ENCODE measurements at places on chromosomes 3 and 15.

DNA sequence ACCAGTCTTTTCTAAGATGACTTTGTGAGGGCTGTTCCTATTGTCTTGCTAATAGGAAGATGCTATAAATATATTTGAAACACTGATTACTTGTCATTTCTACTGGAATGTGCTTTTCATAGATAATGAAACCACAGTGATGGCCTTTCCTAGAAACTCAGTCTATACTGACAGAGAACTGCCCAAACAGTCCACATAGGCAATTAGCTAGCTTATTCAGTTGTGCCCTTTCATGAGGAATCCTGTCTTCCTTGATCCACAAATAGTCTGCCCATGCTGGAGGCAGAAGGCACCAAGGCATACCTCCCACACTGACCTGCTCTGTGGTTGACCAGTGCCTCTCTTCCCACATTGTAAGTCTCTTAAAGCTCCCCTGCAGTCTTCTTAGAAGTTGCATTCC is 135.9 kb downstream of the CMSS1 start:
- no peak for DNase-seq

GRCh38 chr3:50519471-50520089 is 16.1 kb upstream of the CACNA2D2 start:
- DNase-seq, result peak; percentile 28

DNA sequence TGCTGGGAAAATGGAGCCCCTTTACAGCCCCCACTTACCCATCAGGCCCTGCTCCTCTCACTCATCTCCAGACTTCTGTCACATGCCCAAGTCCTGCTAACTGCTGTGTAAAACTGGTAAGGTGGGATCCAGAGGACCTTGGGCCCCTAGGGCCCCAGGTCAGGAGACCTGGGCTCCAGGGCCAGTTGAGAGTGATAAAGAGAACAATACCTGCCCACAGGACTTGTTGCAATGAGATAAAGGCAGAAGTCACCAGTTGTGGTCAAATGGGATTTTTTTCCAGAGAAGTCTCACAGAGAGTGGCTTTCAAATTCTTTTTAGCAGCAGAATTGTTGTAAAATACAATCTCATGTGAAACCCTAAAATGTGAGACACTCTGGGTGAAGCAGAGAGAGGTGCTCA is 753 bp downstream of the FURIN start:
- no peak for DNase-seq

- no peak for DNase-seq
Observed at GRCh38 chr3:112407214-112407887, 74.4 kb downstream of the CD200 start.

DNA sequence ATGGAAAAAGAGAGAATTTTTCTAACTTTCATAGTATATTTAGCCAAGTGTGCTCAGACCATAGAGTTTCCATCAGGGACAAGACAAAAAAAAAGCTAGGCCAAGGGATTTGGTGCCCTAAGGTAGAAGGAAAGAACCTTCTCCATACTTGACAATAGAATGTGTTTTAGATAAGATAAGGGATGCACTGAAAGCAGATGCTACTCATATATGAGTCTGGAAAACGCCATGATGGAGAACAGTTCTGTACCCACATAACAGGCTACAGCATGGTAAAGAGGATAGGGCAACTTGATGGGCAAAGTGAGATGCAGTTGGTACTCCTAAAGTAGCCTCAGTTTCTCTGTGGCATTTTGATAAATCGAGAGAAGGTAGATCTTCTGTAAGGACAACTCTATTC is 216.4 kb upstream of the NECTIN3 start:
- DNase-seq, result no peak

- no peak for DNase-seq
Observed at GRCh38 chr15:50350621-50351020, 4.4 kb downstream of the GABPB1 start.

- peak; percentile 50 for DNase-seq
Observed at GRCh38 chr3:23331141-23331935, 128.2 kb downstream of the UBE2E2 start.

DNA sequence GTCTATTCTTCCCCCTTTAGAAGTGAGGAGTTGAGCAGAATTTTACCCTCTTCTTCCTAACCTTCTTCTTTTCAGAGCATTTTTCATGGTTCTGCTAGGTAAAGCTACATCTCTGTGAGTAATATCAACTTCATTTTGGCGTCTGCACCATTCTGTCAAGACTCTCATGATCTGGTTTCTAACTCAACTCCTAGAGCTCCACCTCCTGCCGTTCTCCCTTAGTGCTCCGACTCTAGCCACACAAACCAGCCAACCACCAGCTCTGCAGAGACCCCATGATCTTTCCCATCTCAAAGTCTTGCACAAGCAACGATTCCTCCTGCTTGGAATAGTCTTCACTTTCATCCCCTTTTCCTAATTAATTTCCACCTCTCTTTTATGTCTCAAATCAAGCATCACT is 193.9 kb upstream of the TMC3 start:
- DNase-seq, result no peak

- no peak for DNase-seq
Observed at GRCh38 chr3:9071936-9072666, 108.8 kb upstream of the RAD18 start.

- DNase-seq, result no peak
Observed at GRCh38 chr3:152499791-152500385, 231.2 kb downstream of the MBNL1 start.

DNA sequence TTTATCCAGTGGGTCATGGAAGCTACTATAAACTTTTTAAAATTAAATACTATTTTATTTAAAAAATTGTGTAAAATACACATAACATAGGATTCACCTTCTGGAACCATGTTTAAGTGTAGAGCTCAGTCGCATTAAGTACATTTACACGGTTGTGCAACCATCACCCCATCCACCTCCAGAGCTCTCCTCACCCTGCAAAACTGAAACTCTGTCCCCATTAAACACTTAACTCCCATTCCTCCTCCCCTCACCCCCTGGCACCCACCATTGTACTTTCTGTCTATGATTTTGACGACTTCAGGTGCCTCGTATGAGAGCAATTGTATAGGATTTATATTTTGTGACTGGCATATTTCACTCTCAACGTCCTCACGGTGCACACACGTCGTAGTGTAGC is 70.7 kb downstream of the APBA2 start:
- no peak for DNase-seq

- no peak for DNase-seq
Observed at GRCh38 chr15:95368191-95368590, 962.3 kb upstream of the NR2F2 start.

DNA sequence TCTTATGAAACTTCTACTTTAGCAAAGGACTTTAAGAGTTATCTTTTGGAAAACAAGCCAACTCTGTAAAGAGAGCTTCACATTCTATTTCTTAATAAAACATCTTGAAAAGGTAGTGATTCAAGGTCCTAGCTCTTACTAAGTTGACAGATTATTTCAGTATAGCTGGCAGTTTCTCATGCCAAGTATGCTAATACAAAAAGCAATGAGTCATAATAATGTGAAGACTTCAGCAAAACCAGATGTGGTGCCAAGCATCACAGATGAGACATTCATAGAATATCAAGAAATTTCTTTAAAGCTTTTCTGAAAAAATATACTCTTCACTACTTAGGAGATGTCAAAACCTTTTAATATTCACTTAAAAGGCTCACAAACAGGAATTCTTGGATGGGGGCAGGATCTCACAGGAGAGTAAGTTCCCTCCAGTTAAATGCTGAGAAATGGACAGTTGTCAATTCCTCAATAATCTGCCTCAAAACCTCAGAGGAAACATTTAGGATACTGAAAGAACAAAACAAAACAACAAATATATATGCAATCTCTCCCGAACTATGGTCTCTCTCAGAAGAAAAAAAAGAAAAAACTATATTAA is 45.6 kb downstream of the DCBLD2 start:
- DNase-seq, result peak; percentile 90

- peak; percentile 77 for DNase-seq
Observed at GRCh38 chr3:157135671-157136396, 24.1 kb downstream of the CCNL1 start.

DNA sequence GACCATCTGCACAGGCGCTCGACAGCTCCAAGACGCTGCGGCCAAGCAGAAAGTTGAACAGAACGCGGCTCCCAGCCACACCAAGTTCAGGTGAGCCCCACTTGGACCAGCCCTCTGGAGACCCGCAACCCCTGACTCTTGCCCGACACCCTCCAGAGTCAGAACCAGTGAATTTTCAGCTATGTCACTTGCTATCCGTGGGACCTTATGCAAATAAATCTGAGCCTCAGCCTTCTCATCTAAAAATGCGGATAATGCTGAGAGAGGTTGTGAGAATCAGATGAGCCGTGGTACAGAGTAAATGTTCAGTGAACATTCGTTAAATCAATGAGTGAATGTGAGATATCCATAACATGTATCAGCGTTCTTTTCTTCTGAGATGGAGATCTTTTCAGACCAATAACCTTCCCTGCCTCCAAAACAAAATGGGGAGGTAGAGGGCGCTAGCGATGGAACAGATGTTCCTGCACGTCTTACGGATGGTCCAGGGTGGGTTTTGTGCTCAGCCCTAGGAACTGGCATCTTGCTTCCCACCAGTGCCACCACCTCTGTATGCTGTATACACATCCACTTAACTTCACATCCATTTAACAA is 524 bp downstream of the MRPS11 start:
- DNase-seq, result no peak

DNA sequence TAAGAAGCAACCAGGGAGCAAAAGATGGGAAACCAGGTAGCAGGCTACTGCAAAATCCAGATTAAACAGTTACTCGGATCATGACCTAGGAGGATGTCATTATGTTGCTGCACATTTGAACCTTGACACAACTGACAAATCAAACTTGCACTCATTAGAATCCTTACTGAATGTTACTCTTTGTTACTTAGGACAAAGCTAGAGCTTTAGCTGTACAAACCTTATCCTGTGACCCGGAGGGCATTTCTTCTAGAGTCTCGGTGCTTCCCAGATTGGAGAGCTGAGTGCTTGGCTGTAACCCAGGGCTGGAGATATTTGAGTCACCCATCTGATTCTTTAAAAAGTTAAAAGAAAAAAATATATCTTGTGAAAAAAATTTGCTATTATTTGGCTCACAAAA is 43.4 kb downstream of the DCP1A start:
- DNase-seq, result no peak

DNA sequence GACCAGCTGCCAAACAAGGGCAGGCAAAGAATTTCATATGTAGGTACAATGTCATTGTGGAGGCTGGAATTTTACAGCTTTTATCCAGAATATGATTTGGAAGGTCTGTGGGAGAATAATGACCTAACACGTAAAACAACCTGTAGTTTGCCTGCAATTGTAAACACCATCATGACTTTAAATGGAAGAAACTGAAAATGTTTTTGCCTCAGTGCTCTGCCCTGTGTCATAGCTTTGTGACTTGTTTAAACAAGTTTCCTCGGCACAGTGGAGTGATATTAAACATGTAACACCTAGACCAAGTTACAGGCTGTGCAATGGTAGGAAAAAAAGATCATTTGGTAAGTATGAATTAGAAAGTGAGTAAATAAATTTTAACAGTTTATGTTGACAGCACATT is 171.6 kb upstream of the MBNL1 start:
- no peak for DNase-seq

- no peak for DNase-seq
Observed at GRCh38 chr3:196938576-196938975, 3.8 kb downstream of the NCBP2 start.

DNA sequence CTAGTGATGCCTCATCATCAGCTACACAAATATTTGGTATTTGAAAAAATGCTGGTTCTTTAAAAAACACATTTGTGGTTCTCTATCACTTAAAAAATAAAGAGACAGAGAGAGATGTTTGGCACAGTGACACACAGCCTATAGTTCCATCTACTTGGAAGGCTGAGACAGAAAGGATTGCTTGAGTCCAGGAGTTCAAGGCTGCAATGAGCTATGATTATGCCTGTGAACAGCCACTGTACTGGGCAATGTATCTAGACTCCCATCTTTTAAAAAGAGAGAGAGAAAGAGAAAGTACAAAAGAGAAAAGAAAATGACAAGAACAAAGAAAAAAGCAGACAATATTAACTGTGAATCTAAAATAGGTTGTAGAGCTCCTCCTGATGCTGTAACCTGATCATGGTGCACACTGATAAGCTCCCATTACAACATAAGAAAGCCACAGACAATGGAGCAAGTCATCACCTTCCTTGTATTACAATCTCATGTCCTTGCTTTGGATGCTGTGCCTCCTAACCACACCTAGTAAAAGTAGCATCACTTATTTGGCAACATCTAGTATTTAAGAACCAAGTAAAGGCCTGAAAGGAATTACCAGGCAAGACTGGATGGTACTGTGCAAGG is 31.7 kb upstream of the MAP4 start:
- no peak for DNase-seq

- no peak for DNase-seq
Observed at GRCh38 chr15:56640127-56640526, 93.2 kb downstream of the ZNF280D start.

GRCh38 chr15:48001393-48002039 is 119.3 kb upstream of the SLC24A5 start:
- no peak for DNase-seq

Data from HCEC 1CT (cell line).